AML-193 (cell line): ENCODE measurements at places on chromosomes 2 and 18.

- no peak for DNase-seq
Measured at GRCh38 chr18:56900195-56901094, 246.4 kb upstream of the BOD1L2 start.

- no peak for DNase-seq
Measured at GRCh38 chr2:212921061-212921460, 230.4 kb downstream of the IKZF2 start.

GRCh38 chr2:85746321-85747004 is 7.3 kb upstream of the ATOH8 start:
- DNase-seq, result no peak

DNA sequence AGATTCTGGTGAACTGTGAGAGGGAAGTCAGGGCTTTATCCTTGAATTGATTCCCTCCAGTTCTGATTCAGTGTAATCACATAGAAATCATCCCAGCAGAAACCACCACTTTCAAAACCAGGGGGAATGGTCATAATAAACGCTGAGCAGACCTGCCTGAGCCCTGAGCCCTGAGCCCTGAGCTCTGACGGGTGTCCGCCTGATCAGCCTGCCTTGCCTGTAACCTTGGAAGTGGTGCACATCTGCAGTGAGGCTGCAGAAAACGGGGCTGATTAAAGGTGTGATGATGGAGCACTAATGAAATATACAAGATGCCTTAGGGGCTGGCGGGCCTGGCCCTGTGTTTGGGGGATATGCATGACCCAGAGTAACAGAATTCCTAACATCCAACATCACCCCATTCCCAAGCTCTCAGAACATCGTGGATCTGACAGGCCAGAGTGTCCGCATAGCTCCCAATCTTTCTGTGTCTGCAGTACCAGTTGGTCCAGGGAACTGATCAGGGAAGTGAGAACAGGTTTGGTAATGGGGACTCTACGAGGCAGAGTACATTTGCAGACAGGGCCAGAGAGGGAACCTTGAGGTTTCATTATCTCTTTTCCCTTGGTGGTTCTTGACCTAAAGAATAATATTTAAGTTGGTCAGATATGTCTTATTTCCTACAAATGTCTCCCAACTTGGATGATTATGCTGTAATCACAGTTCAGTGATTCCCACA is 37.8 kb downstream of the KCTD18 start:
- no peak for DNase-seq

DNA sequence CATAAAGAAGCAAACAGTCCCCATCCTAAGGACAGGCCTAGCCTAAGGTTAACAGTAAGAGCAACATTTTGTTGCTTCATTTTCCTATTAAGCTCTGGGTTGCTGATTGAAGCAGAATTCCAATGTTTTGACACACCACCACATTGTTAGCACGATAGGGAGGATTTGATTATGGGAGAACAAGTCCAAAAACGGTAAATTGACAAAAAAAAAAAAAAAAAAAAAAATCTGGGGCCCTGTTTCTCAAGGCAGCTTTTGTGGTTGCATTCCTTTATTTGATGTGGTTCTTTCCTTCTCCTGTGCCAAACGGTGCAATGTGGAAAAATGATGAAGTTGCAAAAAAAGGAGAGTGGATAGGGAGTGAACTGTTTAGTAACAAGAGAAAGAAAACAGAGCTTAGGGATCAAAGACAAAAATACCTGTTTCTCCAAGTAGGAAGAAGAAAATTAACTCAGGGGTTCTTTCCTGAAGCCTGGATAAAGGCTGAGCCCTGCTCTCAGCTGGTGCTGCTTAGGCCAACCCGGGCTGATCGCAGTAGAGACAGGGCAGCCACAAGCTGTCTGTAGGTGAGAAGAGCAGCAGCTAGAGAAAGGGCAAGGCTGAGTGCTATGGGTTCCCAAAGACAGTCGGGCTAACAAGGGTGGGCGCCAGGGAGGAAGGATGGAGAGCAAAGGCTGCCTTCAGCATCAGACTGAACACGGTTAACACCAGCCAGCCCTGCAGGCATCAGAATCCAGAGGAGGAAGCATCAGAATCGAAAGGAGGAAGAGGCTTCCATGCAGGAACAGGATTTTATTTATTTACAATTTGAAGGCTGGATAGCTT is 167.8 kb upstream of the FOSL2 start:
- DNase-seq, result no peak

GRCh38 chr18:33369711-33370449 is 70.6 kb downstream of the CCDC178 start:
- DNase-seq, result no peak
